Activated B cell treated with CpG ODN at 0.5 μM for 24 hours (primary cell): ENCODE measurements at places on chromosomes 16 and 17. TPM values are rescaled to one million over a fixed set of nuclear protein-coding genes. Genes with fewer than 3 reads are reported as not detected.

Gene WIPF2
- 28.4 and 32.9 TPM in 2 replicates for total RNA-seq

Gene OTOP2
- not detected in 2 replicates for total RNA-seq

Gene TNFRSF13B
- 316 and 342 TPM in 2 replicates for total RNA-seq

Gene OR3A3
- total RNA-seq: not detected in 2 replicates

Gene WSCD1
- total RNA-seq: not detected in 2 replicates

Gene MAP2K4
- 32.5 and 32.9 TPM in 2 replicates for total RNA-seq

Gene NLGN2
- total RNA-seq: 0.66 and 1.1 TPM in 2 replicates

Gene BCAR1
- not detected in 2 replicates for total RNA-seq

Gene TEX19
- total RNA-seq: not detected in 2 replicates

Gene ADAM11
- 0.09 and 0.10 TPM in 2 replicates for total RNA-seq

Gene TVP23C
- 15.1 and 16.1 TPM in 2 replicates for total RNA-seq

Gene MT4
- total RNA-seq: not detected in 2 replicates

Gene FOXN1
- total RNA-seq: not detected in 2 replicates

Gene HSF5
- 4.5 and 5.5 TPM in 2 replicates for total RNA-seq

Gene SEPTIN1
- total RNA-seq: 192 and 199 TPM in 2 replicates

Gene HOXB9
- total RNA-seq: 0.13 TPM in 1 of 2 replicates, not detected in the other

Gene FAHD1
- 10.2 and 10.4 TPM in 2 replicates for total RNA-seq

Gene CA7
- total RNA-seq: not detected in 2 replicates

Gene EPN3
- not detected in 2 replicates for total RNA-seq

Gene TACO1
- total RNA-seq: 19.1 and 23.5 TPM in 2 replicates

Gene COX6A2
- total RNA-seq: not detected in 2 replicates

Gene ARL5C
- not detected in 2 replicates for total RNA-seq

Gene SLC5A10
- not detected in 2 replicates for total RNA-seq

Gene PRKCA
- total RNA-seq: 1.4 and 2.2 TPM in 2 replicates

Gene SCGB1C2
- total RNA-seq: not detected in 2 replicates

Gene TAC4
- not detected in 2 replicates for total RNA-seq

Gene TTLL6
- not detected in 2 replicates for total RNA-seq

Gene KRT33A
- not detected in 2 replicates for total RNA-seq
